HepG2 (cell line): ENCODE measurements at places on chromosomes 5 and 9. TPM values are rescaled to one million over a fixed set of nuclear protein-coding genes. Genes with fewer than 3 reads are reported as not detected.

GRCh38 chr5:89826938-89827337 lies 582.6 kb downstream of the CETN3 start:
- no peak for DNase-seq

DNA sequence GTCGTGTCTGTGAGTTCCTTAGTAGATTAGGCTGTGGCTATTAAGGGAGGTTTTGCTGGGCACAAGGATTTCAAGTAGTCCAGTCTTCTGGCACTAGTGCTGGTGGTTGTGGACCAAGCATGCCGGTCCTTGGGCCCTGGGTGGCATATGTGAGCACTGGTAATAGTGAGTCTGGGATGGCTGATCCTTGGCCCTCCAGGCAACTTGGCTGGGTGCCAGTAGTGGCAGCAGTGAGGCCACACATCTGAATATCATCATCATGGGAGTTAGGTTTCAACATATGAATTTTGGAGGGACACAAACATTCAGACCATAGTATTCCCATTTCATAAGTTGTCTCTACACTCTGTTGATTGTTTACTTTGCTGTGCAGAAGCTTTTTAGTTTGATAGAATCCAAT lies 25.3 kb upstream of the APBA1 start:
- no peak for DNase-seq

DNA sequence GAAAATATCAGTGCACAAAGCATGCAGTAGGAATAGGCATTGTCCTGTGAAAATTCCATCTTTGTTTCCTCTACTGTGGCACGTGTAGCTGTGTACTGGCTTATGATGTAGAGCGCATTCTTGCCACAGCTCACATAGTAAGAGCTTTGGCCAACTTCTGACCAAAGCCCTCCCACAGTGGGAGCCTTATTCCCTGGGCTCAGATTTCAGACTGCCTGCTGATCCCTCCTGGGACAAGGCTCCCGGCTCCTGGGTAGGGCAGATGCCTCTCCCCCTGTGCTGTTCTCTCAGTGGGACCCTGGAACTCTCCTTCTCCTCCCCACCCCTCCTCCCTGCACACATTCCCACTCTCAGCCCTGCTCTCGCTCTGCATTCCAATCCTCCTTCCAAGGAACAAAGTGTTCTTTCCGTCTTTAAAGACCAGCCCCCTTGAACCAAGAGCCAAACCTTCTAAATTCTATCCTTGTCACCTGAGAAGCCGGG lies 17.5 kb downstream of the LCP2 start:
- DNase-seq: no peak

GLRA1 gene
- not detected in 2 replicates for polyA plus RNA-seq

GRCh38 chr9:95746408-95747180 lies 128.9 kb upstream of the ERCC6L2 start:
- DNase-seq: peak; percentile 71

IRX2 gene
- not detected in 2 replicates for polyA plus RNA-seq

- no peak for DNase-seq
Observed at GRCh38 chr9:100351508-100351907, 1.2 kb downstream of the TEX10 start.

PTGES gene
- not detected in 2 replicates for polyA plus RNA-seq

DNA sequence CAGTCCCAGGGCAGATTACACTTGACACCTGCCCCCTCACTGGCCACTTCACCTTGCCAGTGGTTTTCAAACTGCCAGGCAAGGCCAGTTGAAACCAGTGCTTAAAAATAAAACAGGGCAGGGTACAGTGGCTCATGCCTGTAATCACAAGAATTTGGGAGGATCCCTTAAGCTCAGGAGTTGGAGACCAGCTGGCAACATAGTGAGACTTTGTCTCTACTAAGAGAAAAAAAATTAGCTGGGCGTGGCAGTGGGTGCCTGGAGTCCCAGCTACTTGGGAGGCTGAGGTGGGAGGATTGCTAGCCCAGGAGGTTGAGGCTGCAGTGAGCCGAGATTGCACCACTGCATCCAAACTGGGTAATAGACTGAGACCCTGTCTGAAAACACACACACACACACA lies 58.1 kb downstream of the ROPN1L start:
- DNase-seq: no peak

- DNase-seq: no peak
Observed at GRCh38 chr5:21765406-21765805, 1087.7 kb downstream of the CDH12 start.

GRCh38 chr9:847505-847904 lies 6.0 kb downstream of the DMRT1 start:
- no peak for DNase-seq

GRCh38 chr5:91074615-91075014 lies 308.5 kb downstream of the ARRDC3 start:
- peak; percentile 5 for DNase-seq

DNA sequence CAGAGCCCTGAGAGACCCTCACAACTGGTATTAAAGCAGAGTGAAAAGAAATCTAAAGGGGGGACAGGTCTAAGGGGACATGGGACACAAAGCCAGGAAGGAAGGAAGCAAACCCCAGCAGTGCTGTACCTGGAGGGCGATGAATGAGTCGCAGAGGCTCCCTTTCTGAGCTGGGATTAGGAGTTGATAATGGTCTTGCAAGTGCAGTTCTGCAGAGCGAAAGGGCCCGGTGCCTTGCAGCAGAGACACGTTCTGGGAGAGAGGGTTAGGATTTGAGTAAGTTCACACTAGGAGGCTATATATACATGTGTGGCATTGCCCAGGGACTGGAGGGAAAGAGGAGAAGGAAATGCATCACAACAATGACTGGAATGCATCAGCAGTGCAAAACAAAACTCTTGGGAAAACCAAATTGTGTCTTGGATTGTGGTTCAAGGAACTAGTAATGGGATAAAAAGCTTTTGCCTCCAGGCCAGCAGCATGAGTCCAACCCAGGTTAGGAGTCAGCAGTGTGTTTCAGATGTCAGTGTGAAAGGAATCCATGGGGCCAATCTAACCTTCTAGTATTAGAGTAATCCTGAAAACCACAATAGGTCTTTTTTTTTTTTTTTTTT lies 38.8 kb upstream of the LIFR start:
- no peak for DNase-seq

GRK6 gene
- polyA plus RNA-seq: 13.2 and 17.4 TPM in 2 replicates

- no peak for DNase-seq
Observed at GRCh38 chr5:52043543-52043942, 660.3 kb downstream of the ISL1 start.
